ENCODE measurements at places on chromosomes 12 and 14.
A peak's percentile ranks its signal among the peaks of the same experiment; 100 is the strongest.

DNA sequence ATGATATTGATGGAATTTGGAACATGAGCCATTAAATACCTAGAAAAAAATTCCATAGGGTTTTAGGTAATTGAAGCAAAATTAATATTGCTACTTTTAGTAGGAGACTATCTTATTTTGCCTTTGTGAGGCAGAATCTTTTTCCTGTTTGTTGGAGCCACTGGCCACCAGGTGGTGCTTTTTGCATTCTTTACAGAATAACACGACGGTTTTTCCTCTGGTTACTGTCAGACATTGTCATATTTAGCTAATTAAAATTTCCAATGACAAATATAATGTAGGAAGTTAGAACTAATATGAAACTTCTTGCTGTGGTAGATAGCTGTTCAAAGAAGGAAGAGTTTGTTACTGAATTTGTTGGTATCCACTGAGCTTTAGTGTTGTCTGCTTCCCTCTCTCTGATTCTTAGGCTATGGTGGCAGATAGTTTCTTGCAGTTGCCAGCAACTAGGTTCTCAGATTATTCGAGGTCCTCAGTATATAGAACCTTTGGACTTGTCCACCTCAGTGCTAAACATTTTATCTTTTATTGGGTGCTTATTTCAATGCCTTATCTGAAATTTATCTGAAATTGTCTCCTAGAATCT is 25.7 kb downstream of the RAB21 start:
- no peak for DNase-seq

DNA sequence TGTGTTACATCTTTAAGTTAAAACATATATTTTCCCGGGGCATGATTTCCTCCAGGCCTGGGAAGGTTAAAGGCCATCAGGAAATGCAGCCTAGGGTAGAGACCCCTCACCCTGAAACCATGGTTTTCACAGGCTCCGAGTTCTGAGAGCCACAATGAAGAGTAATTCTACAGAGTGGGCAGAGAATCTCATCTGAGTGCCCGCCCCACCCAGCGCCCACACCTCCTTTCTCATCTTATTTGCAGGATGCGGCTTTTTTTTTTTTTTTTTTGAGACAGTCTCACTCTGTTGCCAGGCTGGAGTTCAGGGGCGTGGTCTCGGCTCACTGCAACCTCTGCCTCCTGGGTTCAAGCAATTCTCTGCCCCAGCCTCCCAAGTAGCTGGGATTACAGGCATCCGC is 170.7 kb downstream of the FOXN3 start:
- no peak for DNase-seq

DNA sequence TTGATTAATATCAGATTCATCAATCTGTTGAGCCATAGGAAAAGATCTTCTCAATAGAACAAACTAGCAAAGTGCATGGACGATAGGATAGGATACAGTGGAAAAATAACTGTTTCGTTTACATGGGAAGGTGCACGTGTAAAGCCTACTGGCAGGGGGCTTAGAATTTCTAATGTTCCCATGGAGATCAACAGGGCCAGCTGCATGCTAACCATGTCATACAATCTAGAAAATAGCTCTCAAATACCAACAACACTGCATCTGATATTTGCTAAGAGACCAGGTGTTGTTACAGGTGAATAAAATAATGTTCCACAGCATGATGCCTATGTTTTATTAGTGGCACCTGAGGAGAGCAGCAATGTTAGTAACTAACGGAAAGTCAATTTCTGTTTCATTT is 72.5 kb downstream of the ACSS3 start:
- no peak for DNase-seq

GRCh38 chr12:124374567-124374966 is 79.7 kb downstream of the RFLNA start:
- no peak for DNase-seq

GRCh38 chr12:116813271-116814041 is 67.8 kb downstream of the HRK start:
- DNase-seq: no peak

- DNase-seq: no peak
Measured at GRCh38 chr14:73662487-73662943, 17.7 kb downstream of the DNAL1 start.

DNA sequence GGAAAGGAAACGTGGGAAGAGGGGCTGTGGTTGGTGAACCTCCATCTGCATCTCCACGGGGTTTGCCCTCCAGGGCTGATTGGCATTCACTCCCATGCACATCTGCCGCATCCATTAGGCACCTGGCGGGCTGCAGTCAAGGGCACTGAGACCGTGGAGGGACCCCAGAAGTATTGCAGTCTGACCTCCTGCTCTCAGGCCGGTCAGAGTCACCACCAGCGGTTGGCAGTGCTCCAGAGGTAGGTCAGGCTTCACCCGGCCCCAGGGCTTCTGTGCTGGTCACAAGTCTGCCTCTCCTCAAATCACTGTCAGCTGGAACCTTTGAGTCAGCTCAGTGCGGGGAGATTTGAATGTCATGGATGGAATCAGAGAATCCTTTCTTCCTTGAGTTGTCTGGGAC is 132.3 kb downstream of the PAPOLA start:
- DNase-seq: no peak

GRCh38 chr12:122121745-122122144 is 43.2 kb downstream of the MLXIP start:
- DNase-seq: no peak

- no peak for DNase-seq
Measured at GRCh38 chr14:71245659-71246361, 338.6 kb downstream of the PCNX1 start.

GRCh38 chr12:39277416-39277815 is 165.5 kb downstream of the KIF21A start:
- DNase-seq: no peak

DNA sequence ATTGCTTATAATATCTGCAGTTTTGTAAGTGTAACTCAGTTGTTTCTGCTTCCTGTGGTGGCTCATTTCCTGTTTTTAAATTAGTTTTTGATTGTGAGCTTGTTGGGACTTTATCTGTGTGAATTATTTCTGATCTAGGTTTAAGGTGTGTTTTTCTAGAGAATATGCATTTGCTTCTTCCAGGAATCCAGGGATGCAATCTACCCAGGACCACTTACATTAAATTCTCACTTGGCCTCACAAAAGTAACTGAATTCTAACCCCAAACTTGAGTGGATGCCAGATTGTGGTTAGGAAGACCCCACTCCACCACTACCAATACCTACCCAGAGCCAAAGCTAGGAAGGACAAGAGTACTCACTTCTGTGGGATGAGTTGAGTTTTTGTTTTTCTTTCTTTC is 11.9 kb downstream of the STYX start:
- DNase-seq: peak; percentile 21

DNA sequence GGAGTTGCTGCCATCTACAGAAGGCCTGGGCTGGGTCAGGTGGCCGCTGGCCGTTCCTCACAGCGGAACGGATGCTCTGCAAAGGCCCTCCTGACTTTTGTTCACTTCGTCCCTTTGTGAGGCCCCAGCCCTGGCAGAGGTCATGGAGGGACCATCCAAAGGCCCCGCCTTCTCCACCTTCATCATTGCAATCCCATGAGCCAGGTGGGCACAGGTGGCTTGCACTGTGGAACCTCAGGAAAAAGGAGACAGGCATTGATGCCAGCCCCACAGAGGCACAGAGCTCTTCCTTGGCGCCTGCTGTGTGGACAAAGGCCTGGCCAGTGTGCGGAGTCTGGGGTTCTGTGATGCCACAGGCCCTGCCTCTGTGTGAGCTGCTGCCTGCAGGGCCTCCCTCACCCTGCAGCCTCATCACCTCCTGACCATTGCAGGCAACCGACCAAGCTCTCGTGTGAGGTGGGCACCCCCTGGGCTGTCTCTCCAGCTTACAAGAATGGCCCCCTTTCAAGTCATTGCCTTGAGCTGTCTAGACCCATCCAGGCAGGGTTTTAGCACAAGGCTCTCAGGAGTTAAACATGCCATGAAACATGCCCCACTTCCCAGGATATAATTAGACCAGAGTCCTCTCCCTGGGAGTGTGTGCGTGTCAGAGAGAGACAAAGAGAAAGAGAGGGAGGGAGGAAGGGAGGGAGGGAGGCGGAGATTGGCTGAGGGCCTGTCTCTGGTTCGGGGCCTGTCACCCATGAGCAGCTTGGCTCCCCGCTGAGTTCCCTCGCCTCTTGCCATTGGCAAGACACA is 19.3 kb downstream of the NFKBIA start:
- DNase-seq: no peak

- DNase-seq: no peak
Measured at GRCh38 chr12:31371256-31371620, 45.3 kb upstream of the SINHCAF start.

DNA sequence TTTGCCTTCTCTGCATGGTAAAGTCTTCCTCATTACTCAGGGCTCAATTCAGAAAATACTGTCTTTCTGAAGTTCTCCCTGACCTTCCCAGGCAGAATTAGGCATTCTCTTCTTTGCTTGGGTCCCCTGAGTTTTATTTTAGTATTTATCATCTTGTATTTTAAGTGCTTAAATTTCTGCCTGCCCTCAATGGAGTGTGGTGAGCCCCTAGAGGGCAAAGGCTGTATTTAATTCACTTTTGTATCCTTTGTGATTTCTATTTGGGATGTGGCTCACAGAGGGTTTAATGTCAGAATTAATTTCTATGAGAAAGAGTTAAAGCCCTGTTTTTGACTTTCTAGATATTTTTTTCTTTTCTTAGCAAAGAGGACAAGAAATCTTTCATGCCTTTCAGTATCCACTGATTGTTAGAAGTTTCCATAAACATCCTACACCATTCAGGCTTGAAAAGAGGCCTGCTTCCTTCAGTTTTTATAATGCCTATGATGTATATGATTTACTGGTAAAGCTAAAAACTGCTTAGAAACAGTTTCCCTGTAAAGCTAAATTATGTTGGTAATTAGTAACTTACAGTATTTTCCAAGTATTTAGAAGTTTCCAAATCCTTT is 55.6 kb upstream of the PTPRB start:
- DNase-seq: no peak

DNA sequence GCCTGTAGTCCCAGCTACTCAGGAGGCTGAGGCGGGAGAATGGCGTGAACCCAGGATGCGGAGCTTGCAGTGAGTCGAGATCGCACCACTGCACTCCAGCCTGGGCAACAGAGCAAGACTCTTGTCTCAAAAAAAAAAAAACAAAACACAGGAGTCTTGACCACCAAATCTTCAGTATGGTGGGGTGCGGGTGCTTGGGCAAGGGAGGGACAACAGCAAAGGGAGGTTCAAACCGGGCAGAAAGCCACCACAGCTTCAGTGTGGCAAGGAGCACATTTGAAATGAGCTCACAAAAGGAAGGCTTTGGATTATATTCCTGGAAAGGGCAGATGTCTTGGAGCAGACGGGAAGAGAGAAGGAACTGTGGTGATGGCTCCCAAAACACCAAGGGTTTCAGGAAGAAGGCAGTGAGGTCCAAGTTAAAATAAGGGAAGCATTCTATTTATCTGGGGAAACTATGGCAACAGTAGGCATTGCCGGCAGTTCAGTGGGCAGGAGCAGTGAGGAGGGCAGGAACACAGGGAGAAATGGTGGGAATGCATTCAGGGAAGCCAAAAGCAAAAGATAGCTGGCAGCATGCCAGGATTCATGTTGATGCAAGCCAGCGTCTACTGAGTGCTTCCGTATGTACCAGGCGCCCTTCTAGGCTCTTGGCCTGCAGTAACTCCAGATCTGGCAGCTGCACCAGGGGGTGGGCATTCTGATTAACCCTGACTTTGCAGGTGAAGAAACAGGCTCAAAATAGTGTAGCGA is 51.0 kb upstream of the SRSF5 start:
- no peak for DNase-seq

DNA sequence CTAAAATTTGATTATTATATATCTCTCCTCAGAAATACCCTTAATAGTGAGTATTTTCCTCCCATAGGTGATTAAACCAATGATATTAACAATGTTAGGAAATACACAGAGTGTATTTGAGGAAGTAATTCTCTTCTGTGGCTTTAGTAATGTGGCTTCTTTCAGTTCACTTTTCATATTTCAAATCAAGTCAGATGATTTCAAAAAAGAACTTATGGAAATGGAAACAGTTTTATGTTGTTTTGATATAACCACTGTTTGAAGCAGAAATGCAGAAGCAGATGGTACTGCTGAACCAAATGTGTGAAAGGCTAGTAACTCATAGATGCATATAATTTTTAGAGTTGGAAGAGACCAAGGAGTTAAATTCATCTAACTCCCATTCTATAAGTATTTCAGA is 1.9 kb upstream of the GPR33 start:
- no peak for DNase-seq

DNA sequence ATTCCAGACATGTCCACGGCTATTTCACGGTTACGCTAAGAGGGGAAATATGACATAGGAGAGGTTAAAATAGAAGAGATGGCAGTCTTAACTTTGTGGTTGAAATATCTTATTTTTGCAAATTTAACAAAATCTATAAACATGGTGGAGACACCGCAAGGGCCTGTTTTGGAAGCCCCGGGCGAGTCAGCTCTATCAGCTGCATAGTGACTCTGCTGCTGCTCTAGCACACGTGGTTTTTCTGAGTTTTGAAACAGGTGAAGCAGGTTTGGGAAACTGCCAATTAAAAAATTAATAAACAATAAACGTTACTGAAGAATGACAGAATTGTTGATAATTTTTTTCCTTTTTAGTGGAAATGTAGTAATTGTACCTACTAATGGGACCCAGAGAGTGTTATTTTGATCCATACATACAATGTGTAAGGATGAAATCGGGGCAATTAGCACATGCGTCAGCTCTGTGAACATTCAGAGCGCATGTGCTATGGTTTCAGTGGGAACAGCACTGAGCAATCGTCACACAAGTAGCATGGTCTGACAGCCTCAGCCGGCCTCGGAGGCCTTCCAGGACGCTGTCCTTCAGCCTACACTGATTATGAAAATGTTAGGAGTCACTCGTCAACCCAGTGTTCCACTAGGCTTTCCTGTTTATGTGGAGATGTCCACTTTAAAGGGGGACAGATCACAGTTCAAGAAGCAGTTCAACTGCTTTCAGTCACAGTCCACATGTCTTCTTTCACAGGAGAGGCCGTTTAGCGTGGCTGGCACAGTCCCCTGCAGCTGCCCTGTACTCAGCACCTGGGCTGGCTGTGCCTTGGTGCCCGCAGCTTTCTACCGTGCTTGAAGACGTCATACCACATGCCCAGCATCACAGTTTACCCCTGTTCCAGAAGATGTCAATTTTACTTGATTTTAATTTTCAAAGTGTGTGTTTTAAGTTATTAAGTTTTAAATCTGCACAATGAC is 51.8 kb downstream of the MOK start:
- DNase-seq: no peak

DNA sequence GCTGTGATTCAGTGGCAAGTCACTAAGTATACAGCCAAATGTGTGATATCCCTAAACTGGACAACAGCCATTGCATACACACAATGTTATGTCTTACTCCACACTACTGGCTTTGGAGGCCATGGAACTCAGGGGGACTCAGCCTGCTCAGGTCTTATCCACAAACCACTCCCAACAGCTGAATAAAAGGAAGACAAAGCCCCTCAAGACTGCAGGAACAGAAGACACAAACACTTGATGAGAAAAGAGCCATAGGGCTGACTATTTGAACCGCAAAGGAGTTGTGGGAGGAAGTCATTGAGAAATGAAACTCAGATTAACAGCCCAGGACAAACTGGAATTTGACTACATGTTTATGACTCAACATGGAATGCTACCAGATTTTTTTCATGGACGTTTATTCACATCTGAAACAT is 40.9 kb downstream of the PTGER2 start:
- DNase-seq: no peak

GRCh38 chr12:104713444-104713843 is 244.6 kb downstream of the SLC41A2 start:
- DNase-seq: no peak

- no peak for DNase-seq
Measured at GRCh38 chr14:87407344-87407743, 585.6 kb downstream of the GALC start.

- no peak for DNase-seq
Measured at GRCh38 chr12:82144505-82144904, 213.7 kb downstream of the CCDC59 start.

Measured in T-cell (primary cell).